Activated CD8-positive, alpha-beta memory T cell treated with anti-CD3 and anti-CD28 coated beads for 4 hours (primary cell): ENCODE measurements at places on chromosomes 3 and 15.

GRCh38 chr3:171791692-171792076 lies 18.6 kb downstream of the PLD1 start:
- DNase-seq: no peak

GRCh38 chr3:37492977-37493471 lies 318.6 kb upstream of the LRRFIP2 start:
- DNase-seq: no peak

- no peak for DNase-seq
These were observed 788 bp upstream of the DLG1 start for GRCh38 chr3:197298945-197299854.

DNA sequence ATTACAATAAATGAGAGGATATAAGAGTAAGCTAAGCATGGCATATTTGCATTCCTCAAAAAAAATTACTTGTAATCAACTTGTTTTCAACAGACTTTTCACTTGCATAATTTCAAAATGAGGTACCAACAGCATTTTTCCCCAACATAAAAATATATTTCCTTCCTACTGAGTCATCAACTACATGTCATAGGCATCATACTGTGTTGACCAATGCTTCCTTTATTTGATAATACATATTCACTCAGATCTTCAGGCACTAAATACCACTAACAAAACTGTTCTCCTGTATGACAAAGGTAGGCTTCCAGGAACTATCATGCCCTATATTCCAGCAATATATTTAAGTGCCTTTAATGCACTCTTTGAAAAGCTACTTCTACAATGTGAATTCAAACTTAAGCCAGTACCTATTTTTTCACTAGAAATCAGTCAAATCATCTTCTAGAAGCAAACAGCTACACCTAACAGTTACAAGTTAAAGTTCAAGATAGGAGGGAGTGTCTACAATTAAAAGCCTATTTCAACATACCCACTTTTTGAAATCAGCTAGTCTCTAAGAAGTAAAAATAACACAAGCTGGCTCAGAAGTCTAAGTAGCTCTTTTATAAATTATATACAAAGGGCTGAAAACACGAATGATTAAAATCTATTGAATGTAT lies 11.3 kb downstream of the ADAM10 start:
- DNase-seq: no peak

DNA sequence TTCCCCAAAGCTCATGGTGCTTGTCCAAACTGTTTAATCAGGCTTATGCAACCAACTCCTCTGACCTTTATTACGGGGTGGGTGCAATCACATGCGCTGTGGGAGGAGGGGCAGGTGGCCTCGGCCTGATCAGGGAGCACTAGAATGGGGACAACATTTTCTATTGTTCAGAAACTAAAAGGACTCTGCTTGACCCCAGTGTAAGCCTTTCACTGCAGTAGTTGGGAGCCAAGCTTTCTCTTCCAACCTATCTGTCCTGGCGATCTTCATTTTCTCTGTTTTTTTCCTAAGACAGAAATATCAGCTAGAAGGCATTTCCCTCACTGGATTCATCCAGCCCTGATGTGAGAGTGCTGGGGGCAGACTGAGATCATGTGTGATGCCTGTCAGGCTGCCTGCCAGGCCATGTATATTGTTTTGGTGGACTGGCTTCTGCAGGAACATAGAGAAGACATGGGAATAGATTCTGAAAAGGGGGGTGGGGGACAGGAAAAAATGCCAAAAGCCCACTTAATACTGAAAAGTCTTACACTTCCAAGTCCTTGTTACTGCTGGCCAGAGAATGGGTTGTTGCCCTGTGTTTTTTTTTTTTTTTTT lies 627.0 kb upstream of the TBL1XR1 start:
- no peak for DNase-seq

- no peak for DNase-seq
These were observed 10.2 kb downstream of the TADA3 start for GRCh38 chr3:9781978-9782603.

DNA sequence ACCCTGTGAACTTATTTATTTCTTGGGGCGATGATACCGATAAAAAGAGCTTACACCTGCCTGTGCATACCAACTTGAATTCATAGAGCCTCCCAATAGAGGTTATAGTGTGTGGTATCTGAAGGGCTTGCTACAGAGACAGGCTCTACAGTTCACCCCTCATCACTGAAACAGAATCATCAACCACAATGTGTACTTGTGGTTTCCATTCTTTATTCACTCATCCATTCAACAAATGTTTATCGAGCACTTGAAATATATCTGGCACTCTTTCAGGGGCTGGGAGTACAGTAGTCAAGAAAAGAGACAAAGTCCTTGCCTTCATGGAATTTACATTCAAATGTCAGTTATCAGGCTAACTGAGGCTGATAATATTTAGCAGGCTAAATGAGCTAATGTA lies 134.4 kb upstream of the SKOR1 start:
- DNase-seq: no peak

- DNase-seq: no peak
These were observed 87.0 kb downstream of the PLXNA1 start for GRCh38 chr3:127069814-127070440.

GRCh38 chr15:37097144-37097919 lies 3.0 kb downstream of the MEIS2 start:
- DNase-seq: no peak

GRCh38 chr3:141920701-141921100 lies 44.3 kb downstream of the ATP1B3 start:
- DNase-seq: no peak

DNA sequence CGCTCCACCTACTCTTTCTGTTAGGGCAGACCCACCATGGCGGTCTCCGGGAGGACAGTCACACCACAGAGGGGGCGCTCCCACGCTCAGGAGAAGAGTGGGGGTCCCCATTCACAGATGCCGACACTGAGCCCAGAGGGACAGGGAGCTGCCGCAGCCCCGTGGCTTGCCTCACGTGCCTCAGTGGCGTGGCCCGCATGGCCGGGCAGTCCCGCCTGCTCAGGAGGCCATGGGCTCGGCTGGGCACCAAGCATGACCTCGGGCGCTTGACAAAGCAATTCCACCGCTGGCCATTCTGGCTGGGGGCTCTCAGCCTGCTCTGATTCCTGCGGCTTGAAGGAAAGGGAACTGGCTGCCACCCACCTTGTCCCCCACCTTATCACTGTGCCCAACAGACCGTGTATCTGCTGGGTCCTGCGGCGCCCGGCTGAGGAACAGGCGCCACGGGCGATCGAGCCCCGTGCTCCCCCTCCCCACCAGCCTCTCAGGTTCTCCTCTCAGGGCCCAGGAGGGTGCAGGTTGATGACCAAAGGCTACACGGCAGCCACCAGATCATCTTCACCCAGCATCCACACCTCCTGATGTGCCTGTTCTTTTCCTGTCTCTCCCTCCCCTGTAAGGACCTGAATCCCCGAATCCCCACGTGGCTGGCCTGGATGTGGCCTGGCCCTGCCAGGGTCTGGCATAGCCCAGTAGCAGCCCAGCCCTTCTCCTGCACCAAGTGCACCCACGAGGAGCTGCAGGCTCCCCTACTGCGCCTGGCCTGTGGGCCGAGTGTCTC lies 20.7 kb downstream of the CYFIP1 start:
- DNase-seq: no peak

- no peak for DNase-seq
These were observed 68.7 kb upstream of the PRR23C start for GRCh38 chr3:139113231-139113992.

DNA sequence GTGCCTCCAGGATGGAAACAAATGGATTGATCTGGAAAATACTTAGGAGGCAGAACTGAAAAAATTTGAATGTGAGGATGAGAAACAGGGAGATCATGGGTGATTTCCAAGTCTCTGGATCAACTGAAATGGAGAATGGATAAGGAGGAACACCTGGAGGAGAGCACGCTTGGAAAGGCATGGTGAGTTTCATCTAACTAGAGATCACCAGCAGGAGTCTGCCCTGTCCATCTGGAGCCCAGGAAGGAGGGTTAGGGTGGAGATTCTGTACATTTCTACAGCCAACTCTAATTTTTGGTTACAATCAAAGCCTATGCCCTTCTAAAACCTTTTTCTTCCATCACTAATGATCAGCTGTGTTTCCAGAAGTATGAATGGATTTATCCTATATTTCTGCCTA lies 995.9 kb upstream of the CFAP20DC start:
- no peak for DNase-seq

DNA sequence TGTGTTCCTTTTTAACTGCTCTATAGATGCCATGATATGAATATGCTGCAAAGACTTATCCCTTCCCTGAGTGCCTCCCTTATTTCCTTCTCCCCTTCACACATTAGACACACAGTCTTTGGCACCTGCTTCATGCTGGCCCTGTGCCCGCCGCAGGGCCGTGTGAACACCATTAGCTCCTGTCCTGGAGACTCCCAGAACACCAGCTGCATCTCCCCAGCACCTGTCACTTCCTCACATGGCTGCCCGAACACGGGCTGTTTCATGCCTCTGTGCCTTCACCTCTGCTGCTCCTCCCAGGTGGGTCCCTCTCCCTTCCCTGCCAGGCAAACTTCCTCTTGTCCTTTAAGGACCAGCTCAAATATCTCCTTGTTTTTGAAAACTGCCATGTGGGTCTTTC lies 40.5 kb upstream of the SEC13 start:
- DNase-seq: no peak

DNA sequence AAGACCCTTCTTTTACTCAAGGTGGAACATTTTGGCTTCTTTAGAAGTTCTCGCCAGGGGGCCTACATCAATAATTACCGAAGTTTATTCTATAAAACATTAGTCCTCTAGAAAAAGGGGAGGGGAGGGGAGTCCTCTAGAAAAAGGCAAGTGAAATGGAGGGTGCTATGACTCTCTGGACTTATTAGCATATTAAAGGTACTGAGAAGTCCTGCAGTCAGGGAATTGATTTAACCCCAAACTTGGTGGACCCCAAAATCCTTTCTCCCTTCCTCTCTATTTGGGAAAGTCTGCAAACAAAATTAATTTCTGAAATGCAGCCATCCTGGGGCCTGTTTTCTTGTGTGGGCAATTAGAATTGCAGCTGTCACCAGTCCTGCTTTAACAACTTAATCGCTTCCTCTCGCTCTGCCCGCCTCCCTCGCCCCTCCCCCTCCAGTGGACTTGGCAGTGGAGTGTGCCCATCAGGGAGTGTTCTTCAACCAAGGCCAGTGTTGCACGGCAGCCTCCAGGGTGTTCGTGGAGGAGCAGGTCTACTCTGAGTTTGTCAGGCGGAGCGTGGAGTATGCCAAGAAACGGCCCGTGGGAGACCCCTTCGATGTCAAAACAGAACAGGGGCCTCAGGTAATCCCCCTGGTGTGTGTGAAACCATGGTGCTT lies 18.9 kb upstream of the LRRK1 start:
- DNase-seq: no peak

DNA sequence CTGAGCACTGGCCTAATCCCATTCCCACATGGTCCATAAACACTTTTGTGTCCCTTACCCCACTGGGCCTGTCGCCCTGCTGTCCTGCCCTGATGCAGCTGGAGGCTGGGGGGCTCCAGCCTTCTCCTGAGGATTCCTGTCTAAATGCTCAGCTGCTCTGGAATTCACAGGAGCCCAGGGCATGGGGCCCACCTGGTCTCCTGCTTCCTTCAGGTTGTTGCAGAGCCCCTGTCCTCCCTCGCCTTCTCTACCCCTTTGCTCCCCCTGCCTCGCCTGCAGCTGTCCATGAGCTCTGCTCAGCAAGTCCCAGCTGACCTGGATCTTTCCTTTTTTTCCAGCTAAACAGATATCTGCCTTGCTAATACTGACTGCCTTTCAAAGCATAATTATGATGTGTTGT lies 286.9 kb downstream of the XXYLT1 start:
- DNase-seq: no peak

DNA sequence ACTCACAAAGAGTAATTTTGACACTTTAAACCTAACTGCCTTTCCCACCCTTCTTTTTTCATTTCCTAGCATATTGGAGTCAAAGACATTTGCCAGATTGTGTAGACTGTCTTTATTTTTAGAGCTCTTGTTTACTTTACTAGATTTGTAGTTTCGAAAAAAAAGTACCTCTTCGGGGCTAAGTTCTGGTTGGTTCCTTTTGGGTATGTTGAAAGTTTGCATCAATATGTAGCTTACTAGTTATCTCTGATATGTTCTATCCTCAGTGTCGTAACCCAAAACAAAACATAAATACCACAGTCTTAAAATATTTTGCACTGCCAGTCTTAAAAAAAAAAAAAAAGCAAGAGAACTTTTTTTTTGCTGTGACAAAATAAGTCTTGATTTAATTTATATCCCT lies 52.2 kb downstream of the REC114 start:
- no peak for DNase-seq

DNA sequence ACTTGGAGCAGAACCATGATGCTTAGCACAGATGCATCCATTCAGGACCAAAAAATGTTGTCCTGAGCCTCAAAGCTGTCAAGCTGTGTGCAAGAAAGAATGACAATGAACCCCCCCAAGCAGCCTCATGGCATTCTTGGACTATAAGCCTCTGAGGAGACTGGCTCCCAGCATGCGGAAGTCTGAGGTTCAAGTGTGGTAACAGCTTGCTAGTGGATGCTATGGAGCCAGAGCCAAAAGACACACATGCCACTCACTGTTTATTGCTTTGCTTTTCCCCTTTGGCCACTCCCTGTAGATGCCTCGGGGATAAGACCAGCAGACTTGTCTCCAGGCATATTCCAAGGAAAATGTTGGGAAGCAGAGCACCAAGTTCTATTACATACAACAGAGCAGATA lies 38.2 kb upstream of the SNRK start:
- DNase-seq: no peak

DNA sequence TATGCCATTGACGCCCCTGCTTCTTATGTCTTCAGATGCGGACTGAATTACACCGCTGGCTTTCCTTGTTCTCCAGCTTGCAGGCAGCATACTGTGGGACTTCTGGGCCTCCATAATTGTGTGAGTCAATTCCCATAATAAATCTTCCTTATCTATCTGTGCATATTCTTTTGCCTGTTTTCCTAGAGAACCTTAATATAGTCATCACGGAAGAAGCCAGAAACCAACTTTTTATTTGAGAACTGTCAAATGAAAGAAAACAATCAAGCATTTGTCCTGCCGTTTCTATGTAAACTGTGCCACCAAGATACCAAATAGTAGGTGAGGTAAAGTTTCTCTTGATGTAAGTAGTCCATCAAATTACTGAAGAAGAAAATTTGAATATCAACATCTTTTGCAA lies 51.8 kb upstream of the B3GALNT1 start:
- no peak for DNase-seq

- DNase-seq: no peak
These were observed 172.8 kb downstream of the OSBPL10 start for GRCh38 chr3:31808143-31808720.

DNA sequence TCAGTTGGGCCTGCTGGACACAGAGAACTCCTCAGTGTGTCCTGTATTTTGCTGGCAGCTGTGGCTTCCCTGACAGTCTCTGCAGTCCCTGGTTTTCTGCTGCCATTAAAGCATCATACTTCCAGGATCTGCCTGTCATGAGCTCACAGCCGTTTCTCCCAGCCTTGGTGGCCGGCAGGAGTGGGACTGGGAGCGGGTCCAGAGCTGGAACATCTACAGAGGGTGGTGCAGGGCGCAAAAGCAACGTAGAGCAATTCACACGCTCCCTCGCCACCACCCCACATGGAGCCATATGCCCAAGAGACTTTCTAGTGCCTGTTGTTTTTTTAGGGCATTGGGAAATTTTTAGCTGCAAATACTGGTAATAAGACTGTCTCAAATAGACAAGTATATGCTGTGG lies 33.6 kb downstream of the ABTB1 start:
- DNase-seq: no peak

GRCh38 chr3:62164746-62165145 lies 208.6 kb downstream of the FEZF2 start:
- DNase-seq: no peak
